ENCODE measurements at places on chromosomes 5 and 9.

DNA sequence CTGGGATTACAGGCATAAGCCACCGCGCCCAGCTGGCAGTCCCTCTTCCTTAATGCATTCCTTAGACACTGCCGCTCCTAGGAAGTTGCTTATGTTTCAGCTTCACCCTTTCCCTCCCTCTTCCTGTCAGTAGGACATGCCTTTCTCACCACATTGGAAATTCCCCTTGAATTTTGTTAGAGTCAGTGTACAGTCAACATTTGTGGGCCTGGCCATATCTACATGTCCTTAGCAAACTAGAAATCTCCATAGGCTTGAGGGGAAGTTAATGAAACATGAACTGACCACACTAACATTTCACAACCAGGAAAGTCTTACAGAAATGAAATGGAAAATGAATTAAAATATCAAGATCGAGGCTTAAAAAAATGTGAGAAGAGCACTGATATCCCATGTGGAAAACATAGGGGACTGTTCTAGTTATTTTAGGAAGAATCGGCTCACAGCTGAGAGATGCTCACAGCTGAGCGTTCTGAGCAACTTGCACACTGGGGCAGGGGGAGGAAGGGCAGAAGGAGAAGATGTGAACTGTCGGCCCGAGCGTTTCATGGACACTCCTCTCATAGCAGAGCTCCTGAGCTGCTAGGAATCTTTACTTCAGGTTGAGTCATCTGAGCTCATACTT lies 21.1 kb upstream of the LVRN start:
- DNase-seq = no peak

DNA sequence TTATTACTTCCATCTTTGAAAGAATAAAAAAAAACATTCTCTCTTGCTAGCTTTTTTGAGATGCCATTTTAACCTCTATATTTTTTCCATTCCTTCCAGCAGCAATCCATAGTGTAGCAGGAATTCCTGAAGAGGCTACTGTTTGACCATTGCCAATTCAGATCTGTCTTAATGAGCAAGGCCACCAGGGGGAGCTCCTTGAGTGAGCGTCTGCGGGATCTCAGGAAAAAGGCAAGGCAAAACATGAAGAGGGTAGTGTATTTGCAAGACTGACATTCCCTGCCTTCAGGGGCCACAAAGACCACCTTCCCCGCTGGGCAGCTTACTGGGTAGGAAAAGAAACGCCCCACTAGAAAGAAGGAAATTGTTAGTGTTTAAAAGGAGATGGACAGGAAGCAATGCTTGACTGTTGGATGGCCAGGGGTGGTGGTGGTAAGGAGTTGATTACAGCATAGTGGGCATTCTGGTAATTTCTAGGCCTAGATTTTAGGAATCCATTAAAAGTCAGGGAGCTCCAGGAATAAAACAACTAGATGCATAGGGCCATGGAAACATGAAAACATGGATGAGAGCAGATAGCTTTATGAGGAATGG lies 206.6 kb upstream of the HAPLN1 start:
- DNase-seq = no peak

DNA sequence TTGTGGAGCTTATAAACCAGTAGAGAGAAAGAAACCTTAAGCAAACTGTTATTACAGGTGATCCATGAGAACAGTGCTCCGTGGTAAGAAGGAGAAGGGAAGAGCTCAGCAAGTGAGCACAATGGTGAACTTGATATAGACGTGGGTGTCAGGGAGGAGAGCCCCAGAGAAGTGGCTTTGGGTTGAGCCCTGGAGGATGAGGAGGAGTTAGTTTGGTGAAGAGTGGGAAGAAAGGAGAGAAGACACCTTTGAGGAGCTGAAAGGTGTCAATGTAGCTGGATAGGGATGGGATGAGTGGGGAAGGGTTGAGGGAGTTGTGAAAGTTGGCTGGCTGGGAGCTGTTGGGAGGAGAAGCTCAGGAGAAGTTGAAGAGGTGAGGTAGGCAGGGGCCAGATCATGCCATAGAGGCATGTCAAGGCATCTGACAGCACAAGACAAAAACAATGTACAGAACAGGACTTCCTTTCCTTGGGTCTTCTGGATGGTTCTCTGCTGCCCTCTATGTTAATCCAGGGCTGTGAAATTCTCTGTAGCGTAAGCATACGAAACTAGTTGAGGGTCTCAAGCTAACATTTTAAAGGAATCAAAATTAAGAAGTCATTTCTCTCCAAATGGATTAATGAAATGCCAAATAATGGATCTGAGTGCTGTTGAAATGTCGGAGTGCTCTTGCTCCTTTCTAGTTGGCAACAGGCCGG lies 501.9 kb downstream of the KDM4C start:
- no peak for DNase-seq

GRCh38 chr9:6739218-6739617 lies 18.6 kb upstream of the KDM4C start:
- no peak for DNase-seq

DNA sequence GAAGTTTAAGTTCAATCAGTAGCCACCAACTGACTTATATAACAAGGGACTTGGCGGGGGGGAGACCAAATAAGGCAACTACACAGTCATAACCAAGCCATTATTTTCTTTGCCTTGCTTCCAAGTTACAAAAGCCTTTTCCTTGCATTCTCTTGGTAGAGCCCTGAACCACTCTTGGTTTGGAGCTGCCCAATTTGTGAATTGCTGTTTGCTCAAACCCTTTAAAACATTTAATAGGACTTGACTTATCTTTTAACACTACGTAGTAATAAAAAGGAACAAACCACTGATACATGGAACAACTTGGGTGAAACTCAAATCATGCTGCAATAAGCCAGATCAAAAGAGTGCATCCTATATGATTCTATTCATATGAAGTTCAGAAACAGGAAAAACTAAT lies 31.7 kb upstream of the MSH3 start:
- DNase-seq = no peak

DNA sequence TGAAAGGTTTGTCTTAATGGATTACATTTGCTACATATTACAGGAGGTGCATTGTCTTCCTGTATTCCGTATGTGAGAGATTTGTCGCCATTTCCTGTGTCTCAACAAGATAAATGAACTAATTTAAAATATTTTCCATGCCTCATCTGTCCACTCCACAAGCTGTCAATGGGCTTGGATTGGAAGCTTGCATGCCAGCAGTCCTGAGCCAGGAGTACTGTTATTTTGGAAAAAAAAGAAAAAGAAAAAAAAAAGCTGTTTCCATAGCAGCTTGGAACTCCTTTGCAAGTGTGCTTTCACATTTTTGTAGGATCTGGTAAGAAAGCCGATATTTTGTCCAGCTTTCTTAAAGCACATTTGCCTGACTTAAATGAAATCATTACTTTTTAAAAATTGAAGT lies 330.8 kb downstream of the KDM4C start:
- DNase-seq = no peak

DNA sequence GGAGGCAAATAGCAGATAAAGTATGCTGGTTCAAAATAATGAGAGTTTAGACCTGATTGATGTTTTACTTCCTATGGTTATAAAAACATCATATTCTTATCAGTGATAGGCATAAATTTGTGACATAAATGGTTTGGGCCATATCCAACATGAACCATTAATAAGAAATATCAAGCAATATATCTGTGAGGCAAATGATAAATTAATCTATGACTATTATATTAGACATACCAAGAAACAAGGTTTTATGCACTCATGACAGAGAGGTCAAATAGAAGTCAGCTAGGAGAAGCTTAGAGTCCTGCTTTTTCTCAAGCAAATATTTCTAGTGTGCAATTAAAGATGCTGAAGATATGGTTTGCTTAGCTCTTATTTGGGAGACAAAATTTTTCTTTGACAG lies 10.4 kb downstream of the SMIM3 start:
- DNase-seq = no peak

DNA sequence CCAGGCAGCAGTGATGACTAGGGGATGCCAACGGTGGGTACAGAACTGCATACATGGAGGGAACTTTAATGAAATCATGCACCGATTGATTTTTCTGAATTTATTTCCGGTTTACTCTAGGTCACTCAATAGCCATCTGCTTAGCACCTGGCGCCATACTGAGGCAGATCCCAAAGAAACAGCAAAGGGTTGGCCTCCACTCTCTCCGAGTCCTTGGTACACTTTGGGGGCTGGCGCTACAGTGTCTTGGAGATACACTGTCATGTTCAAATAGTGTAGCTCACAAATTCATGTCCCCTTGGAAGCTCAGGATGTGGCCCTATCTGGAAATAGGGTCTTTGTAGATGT lies 116.3 kb downstream of the BOD1 start:
- DNase-seq = no peak

DNA sequence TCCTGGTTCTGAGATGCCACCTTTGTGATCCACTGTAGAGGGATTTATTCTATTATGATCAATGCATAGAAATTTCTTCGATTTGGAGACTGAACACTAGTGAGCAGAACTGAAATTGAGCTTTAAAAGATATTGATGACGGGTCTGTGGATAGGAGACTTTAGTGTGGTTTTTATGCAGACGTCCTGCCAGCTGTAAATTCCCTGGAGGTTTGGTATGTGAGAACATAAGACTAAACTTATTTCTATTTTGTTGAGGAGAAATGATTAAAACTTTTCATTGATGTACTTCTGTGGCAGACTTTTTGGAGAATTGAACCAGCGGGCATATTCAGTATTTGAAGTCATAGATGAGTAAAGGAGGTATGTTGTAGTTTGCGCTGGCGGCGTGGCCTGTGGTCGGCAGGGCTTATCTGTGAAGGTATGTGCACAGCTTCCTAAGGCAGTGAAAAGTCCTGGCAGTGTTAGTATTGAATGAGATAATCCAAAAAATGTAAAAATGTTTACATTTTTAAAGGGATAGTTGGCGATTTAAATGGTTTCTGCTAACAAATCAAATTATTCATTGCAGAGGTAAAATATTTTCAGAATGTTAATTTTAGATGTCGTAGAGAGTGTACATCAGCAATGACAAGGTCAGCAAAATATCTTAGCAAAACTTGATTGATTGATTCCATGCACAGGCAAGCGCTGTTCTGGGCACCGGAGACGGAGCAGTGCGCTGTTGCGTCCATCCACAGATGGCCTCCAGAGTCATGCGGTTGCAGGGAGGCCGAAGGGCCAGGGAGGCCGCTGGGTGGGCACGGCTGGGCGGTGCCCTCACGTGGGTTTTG lies 20.4 kb downstream of the TENT4A start:
- no peak for DNase-seq

- no peak for DNase-seq
Measured at GRCh38 chr5:14342306-14342705, 199.2 kb downstream of the TRIO start.

DNA sequence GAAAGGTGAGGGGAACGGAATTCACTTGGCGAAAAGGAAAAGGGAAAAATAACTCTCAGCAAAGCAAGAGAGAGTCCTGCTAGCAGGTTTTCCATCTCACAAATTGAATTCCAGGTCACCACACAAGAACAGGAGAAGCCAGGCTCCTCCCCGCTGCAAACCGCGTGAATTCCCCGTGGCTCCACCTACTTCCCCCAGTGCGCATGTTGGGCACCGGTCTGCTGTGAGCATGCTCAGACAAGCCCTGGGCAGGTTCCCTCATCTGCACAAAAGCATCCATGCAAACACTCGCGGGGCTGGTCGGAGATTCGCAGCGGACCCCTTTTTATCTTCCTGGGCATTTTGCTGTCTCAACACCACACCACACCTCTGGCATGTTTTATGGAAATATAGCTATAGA lies 58.5 kb upstream of the S1PR3 start:
- DNase-seq = no peak

All from stimulated activated CD4-positive, alpha-beta T cell treated with anti-CD3 and anti-CD28 coated beads, Interleukin-4, amount 100 ng/mL, for 4 hours (primary cell).